GM23248 (cell line): ENCODE measurements at places on chromosomes 2 and 18.

- DNase-seq, result no peak
These were observed 38.5 kb downstream of the ASXL3 start for GRCh38 chr18:33616556-33616955.

- DNase-seq, result no peak
These were observed 419 bp downstream of the SMYD1 start for GRCh38 chr2:88068044-88068443.

DNA sequence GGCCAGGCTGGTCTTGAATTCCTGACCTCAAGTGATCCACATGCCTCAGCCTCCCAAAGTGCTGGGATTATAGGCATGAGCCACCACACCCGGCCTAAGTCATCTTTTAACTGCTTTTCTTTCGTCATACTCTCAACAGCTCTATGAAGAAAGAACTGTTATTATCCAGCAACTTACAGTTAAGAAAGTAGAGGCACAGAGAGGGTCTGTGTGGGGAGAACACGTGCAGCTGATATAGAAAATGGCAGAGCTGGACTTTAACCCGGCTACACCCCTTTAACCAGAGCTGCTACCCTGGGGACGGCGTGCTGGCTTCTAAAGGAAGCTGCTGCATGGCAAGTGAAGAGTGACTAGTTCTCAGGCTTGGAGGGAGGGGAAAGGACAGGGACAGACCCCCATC is 25.5 kb downstream of the IGFBP2 start:
- peak; percentile 42 for DNase-seq

GRCh38 chr2:28367667-28368356 is 24.8 kb upstream of the FOSL2 start:
- no peak for DNase-seq

DNA sequence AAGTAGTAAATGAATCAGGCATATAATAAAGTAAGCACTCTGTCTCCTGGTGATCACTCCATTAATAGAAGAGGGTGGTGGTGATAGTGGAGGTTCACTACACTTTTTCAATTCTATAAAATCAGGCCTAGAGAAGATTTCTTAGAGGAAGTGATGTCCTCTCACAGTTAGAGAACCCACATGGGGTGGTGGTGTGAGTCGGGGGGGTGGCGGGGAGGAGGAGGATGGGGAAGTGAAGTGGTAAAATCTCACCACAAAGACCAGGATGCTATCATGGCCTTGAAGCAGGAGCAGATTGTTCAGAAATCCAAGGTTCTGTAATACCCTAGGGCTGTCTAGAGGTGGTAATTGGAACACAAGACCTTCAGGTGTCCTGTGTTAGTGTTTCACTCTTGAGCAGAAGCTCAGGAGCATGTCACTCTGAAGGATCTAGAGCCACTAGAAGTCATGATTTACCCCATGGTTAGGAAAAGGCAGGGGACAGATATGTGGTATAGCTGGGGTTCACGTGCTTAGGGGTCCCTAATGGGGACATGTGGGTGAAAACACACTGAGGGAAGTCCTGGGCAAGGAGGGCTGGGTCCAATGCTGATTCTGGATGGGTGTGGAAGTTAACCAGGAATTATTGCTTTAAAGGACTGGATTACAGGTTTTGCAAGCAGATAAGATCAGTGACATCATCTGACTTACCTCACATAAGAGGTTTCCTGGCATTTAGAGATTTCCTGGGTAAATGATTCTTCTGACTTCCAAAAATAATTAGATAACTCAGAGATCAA is 31.0 kb downstream of the RNF125 start:
- DNase-seq, result peak; percentile 20

GRCh38 chr2:64295326-64296139 is 151.3 kb upstream of the PELI1 start:
- DNase-seq, result no peak

DNA sequence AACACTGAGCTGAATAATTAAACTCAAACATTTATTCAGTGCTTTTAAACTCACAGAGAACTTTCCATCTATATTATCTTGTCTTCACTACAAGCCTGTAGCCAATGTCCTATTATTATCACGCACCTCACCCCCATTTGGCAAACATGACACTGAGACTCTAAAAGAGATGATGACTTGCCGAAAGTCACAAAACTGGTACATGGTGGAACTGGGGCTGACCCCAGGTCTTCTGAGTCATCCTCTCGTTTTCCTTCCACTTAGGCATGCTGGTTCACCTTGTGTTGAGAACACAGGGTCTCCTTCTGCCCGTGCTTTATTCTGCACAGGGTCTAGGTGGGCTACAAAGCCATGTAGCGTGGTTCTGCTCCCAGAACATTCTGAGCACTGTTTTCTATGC is 230.0 kb upstream of the MGAT5 start:
- DNase-seq, result no peak

DNA sequence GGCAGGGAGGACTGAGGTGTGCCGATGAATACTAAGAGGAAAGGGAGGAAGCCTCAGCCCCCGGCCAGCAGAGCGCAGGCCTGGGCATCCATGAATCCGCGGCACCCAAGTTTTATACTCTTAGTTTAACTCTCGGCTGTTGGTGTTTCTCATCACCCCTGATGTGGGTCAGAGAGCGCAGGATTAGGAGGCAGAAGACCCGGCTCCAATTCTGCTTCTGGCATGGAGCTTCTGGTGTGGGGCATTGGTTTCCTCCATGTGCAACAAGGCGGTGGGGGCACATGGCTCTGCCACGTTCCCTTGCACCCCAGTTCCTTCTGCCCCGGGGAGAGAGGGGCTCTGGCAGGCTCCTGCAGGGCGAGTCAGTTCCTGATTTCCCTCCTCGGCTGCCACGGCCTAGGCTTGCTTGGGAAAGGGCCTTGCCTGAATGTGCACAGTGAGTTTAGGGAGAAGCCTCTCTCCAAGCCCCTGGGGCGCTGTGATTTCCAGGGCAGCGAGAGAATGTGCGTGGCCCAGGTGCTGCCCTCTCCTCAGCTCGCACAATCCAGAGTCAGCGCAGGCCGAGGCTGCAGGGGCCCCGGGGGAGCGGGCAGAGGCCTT is 36.2 kb upstream of the DNMT3A start:
- DNase-seq, result no peak

GRCh38 chr2:151792589-151792988 is 35.6 kb downstream of the ARL5A start:
- DNase-seq, result no peak

- DNase-seq, result peak; percentile 45
These were observed 533 bp downstream of the DHX57 start for GRCh38 chr2:38875227-38875575.

DNA sequence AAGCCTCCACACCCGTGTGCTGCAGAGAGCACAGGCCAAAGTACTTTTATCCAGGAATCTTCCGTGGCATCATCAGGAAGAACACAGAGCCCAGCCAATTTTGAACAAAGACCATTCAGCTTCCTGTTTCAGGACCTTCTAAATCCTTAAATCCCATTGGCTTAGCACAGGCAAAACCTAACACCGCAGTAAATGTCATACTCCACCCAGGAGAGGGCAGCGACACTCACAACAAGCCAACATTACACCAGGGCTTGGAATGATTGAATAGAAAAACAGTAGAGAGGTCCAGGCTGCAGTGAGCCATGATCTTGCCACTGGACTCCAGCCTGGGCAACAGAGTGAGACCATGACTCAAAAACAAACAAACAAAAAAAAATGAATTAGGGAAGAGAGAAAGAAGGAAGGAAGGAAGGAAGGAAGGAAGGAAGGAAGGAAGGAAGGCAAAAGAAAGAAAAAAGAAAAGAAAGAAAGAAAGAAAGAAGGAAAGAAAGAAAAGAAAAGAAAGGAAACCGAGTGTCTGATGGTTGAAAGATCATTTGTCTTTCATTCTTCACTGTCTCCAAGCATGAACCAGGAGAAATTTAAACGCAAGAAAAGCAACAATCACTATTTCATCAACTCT is 144.6 kb upstream of the SATB2 start:
- peak; percentile 20 for DNase-seq

GRCh38 chr2:96759548-96759947 is 1.2 kb upstream of the CNNM4 start:
- DNase-seq, result no peak

GRCh38 chr2:234839285-234839684 is 112.5 kb upstream of the SH3BP4 start:
- peak; percentile 24 for DNase-seq

GRCh38 chr2:156399224-156399949 is 36.8 kb upstream of the GPD2 start:
- DNase-seq, result peak; percentile 59

DNA sequence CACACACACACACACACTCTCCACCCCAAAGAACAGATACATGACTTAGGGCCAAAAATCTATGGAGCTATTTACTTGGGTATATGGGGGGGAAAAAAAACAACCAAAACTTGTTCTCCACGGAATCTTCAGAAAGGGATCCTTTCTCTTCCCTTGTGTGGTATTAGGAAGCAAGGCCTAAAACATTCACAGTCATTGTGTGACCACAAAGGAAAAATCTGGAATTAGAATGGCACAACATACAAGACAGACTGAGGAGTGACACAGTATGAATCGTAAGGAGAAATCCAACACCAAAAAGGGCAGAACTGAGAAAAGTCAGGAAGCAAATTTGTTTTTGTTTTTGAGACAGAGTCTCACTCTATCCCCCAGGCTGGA is 70.3 kb downstream of the ASXL2 start:
- peak; percentile 71 for DNase-seq
